ENCODE measurements at places on chromosomes 12 and 14. TPM values are rescaled to one million over a fixed set of nuclear protein-coding genes. Genes with fewer than 3 reads are reported as not detected.

DNA sequence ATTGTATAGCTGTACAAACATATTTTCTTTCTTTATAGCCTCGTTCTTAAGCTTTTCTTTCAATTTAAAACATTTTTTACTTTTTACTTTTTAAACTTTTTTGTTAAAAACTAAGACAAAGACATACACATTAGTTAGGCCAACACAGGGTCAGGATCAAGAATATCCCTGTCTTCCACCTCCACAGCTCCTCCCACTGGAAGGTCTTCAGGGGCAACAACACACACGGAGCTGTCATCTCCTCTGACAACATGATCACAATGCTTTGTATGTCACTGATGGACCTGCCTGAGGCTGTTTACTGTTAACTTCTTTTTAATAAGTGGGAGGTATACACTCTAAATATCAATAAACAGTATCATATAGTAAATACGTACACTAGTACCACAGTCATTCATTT lies 191.3 kb downstream of the SYT10 start:
- no peak for DNase-seq

GRCh38 chr14:49861699-49862088 lies 9.1 kb upstream of the NEMF start:
- DNase-seq, result peak; percentile 70

EFS gene
- 46.6 TPM for total RNA-seq

CBLN3 gene
- total RNA-seq, result 7.0 TPM

DNA sequence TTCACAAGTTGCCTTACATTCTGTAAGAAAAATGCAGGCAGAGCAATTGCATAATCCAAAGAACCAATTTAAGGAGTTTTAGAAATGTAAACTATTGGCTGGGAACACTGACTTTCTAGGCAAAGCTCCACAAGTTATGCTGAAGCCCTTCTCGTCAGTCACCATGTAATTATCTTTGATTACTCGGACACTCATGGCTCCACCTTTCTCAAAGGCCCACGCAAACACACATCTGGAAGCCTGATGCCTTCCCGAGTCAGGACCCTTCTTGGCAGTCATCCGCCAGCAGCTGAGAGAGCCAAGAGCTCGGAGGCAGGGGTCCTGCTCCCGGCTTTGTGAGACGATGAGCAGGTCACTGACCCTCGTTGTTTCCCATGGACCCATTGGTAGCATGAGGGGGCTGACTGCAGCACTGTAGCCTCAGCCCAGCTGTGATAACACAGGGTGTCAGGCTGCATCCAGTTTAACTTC lies 202.2 kb downstream of the TMEM132D start:
- no peak for DNase-seq
